ENCODE measurements at places on chromosomes 12 and 14.

DNA sequence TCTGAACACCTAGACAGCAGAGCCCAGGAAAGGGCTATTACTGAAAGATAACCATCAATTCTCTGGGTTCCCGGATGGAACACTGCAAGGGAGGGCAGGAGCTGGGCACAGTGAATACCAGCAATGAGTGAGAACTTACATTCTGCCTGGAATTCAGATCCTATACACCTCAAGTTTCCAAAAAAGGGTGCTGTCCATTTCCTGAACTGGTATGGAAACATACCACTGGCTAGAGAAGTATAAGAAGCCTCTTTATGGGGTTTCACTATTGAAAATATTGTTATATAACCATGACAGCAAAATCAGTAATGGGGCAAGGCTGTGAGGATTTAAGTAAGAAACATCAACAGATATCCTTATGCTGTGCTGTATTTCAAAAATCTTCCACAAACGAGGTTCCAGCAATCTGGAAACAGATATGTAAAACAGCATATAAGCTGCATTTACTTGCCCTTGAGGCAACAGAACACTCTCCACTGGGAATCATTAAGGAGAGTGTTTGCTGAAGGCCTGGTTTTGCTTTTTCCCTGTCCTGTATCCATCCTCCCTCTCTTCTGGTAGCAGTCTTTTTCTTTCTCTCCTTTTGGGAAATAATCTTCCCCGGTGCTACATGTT is 53.3 kb upstream of the GTF2A1 start:
- DNase-seq = no peak

- DNase-seq = peak; percentile 59
Measured at GRCh38 chr12:104011253-104011652, 38.7 kb downstream of the GLT8D2 start.

- peak; percentile 56 for DNase-seq
Measured at GRCh38 chr12:14417715-14418114, 52.2 kb downstream of the ATF7IP start.

GRCh38 chr14:94029265-94029664 is 3.1 kb downstream of the OTUB2 start:
- DNase-seq = no peak

DNA sequence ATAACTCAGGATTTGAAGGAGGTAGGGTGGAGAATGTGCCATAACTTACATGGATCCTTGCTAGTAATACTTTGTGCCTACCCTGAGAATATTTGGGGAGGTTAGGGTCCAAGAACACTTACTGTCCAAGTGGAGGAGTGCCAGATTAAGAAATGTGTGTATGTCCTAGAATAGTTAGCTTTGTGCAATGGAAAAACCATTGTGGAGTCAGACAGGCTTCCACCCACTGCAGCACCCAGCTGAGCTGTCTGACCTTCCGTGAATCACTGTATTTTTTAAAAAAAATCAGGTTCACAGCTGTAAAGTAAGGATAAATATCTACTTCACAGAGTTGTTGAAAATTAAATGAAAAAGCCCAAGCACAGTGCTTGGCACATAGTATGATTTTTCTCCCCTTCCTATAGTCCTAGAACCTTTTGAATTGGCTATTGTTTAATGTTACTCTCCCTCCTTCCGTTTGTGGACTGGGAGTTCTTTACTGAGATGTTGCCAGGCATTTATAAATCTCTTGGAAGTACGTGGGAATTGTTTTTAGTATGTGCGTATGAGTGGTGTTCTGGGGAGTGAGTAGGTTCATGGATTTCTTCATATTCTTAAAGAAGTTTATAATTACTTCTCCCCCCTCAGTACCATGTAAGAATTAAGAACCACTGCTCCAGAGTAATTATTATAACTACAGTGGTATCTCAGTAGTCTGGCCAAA is 9.2 kb downstream of the RAB21 start:
- DNase-seq = no peak

- DNase-seq = no peak
Measured at GRCh38 chr14:105458010-105458409, 16.6 kb upstream of the CRIP2 start.

DNA sequence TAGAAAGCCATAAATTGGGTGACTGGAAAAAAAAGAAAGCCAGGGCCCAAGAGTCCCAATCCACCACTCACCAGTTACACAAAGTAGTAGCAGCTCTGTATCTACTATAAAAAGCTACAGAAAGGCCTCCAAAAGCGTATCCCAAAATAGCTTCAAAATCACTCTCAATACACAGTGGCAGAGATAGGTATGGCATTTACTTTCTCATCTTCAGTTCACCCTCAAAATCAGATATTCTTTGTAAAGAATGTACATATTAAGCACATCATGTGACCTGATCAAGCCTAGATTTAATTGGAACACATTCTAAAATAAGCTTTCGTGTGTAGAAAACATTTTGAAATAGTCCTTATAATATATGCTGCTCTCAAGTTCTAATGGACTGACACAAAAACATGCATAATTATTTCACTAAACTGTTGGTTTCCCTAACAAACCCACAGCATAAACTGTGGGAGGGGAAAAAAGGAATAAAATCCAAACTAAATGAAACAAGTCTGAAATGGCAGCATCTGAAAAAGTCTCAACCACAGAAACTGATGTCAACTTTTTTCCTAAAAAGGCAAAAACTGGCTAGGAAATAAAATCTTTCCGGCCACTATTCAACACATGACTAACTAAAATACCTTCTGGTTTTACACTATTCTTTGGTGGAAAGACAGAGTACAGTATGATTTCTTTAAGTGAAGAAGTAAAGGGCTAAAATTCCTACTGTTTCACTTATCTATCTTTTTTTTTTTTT is 25.9 kb downstream of the UBE2N start:
- no peak for DNase-seq

DNA sequence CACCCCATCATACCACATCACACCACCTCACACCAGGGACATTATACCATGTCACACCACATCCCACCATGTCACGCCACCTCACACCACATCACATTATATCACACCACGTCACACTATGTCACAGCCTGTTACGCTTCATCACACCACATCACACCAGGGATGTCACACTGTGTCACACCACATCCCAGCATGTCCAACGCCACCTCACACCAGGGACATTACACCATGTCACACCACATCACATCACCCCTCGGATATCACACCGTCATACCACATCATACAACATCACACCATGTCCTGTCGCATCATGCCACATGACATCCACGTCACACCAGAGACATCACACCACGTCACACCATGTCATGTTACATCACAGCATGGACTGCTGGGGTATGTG is 235.5 kb downstream of the TMEM121 start:
- no peak for DNase-seq

DNA sequence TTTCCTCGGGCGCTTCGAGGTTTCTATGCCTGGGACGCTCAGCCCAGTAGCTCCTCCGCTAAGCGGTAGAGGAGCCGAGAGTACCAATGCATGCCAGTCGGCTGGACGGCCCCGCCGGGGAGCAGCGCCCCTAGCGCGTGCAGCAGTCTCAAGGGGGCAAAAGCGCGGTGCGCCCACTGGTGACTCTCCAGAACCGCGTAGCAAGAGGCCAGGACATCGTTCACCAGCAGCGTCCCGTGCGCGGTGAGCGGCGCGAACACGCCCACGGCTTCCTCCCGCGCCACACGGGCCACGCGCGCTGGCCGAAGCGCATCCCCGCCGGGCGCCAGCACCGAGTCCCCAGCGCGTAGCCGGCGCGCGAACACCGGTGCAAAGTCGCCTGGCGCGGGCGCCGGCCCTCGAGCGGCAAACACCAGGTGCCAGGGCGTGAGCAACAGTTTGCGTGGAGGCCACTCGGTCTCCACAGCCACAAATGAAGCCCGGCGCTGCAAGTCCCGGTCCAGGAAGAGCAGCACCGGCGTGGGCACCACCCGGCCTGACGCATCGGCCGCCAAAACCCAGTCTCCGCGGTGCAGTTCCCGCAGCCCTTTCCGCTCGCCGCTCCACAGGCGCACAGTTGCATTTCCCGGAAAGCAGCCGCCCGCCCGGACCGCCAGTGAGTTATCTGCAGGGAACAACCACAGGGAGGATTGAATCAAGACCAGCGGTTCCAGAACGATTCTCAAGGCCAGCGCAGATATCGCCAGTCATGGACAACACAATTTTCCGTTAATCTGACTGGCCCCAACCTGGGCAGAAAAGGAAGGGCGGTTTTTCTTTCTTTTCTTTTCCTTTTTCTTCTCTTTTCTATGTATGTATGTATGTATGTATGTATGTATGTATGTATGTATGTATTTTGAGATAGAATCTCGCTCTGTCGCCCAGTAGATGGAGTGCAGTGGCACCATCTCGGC is 4.5 kb downstream of the DHH start:
- peak; percentile 57 for DNase-seq

GRCh38 chr14:44609876-44610510 is 102.9 kb upstream of the FSCB start:
- no peak for DNase-seq

DNA sequence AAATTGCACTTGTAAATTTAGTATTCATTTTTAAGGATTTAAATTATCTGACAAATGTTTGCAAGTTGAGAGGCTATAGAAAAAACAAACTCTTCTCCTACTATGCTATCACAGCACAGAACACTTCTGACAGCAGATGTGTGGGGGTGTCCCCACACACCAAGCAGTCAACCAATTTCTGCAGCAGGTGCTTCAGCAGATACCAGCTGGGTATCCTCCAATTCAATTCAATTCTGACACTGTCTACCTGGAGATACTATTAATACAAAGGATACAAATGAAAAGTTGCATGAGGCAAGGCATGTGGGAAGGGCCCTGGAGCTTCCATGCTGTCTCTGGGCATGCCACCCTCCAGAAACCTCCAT is 35.1 kb downstream of the PCNX1 start:
- no peak for DNase-seq

- DNase-seq = no peak
Measured at GRCh38 chr14:52325126-52325525, 11.0 kb downstream of the PTGER2 start.

DNA sequence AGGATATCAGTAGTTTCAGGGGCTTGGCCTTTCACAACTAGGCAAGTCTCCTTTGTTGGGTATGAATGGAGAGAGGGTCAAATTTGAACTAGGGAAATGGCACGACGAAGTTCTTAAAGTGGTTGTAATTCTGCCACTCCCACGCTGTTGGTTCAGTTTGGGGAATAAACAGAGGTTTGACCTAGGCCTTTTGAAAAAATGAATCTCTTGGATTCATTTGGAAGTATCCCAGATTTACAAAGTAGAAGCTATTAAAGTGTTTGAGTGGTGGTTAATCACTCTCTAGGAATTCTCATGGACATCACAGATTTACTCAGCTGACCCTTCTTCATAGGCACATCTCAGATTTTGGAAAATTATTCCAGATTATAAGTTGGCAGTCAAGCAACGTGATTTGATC is 14.8 kb downstream of the BATF start:
- DNase-seq = no peak

- no peak for DNase-seq
Measured at GRCh38 chr14:56023661-56024081, 94.5 kb upstream of the PELI2 start.

- no peak for DNase-seq
Measured at GRCh38 chr14:35576260-35576659, 42.3 kb downstream of the INSM2 start.

DNA sequence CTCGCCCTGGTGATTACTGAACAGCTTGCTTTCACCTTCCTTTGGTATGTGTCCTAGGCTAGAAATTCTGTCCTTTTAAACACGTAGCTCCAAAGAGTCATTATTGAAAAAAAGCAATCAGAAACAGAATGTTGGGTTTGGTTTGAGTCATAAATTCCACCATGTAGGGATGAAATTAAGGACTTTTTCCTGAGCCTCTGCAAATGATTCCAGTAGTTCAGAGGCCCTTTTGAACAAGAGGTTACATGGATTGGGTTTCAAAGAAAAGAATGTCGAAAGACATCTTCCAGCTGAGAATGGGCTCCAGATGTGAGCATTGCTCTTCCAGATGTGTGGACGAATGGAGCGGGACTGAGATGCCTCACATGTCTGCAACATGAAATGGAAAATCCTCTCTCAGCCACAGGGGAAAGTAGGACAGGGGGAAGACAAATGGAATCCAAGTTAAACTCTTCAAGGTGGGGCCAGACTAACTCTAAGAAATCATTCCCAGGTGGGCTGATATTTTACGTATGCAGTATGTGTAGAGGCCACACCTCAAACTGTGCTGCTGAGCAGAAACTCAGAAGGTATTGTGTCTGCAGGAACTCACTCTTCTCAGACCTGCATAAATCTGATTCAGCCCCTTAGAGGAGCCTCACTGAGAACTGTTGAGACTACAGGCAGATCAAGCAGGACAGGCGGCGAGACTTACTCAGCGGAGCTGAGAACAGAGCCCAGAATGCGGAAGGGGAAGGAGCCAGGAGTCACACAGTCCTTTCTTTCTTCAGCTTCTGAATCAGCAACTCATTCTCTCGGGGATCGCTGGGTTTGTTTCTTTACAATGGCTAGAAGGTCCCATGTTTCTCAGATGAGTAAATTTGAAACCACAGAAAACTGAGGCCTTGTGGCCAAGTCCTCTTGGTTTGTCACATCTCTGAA is 23.3 kb upstream of the EMP1 start:
- peak; percentile 89 for DNase-seq

DNA sequence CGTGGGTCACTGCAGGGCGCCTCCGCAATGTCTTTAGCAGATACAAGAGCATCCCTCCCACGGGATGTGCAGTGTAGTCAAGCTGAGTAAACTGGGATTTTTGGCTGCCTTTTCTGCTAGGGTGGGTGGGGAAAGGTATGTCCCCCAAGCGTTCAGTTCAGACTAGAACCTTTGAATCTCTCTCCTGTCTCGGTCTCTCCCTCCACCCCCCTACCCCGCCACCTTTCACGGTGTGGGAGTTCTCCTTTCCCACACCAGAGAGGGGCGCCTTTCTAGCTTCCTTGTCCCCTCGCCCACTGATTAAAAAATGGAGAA is 525 bp upstream of the FAR2 start:
- DNase-seq = no peak

DNA sequence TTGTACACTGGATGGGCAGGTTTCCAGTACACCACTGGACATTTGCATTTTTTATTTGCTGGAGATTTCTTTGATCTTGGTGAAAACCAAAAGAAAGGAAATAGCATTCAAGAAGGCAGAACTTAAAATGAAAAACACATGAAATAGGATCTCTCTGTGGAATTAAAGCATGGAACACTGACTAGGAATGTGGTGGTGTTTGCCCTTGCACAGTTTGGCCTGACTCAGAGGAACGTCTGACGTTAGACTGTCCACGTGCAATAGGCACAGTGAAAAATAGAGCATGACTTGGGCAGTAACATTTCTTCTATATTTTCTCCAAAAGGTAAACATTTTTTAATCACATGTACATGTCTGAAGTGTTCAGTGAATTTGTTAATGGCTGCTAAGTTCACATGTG is 474.1 kb upstream of the PRICKLE1 start:
- no peak for DNase-seq

GRCh38 chr12:128467882-128468281 is 200.9 kb downstream of the TMEM132C start:
- DNase-seq = no peak

GRCh38 chr12:72872996-72873395 is 600.8 kb downstream of the TRHDE start:
- DNase-seq = no peak
